ENCODE measurements at places on chromosomes 5 and 9.

- H3K4me1 ChIP-seq, result peaks cover 10% of the 10 kb centered on the region
- H3K27ac ChIP-seq, result no peak overlapping the region
- H3K36me3 ChIP-seq, result peaks cover 23% of the 10 kb centered on the region
- DNase-seq, result no peak
- H3K4me3 ChIP-seq, result no peak overlapping the region
- H3K27me3 ChIP-seq, result no peaks in the 10 kb centered on the region
Observed at GRCh38 chr5:143217065-143217803, 186.3 kb downstream of the NR3C1 start.

- H3K4me1 ChIP-seq, result no peaks in the 10 kb centered on the region
- no peaks in the 10 kb centered on the region for H3K36me3 ChIP-seq
- H3K27ac ChIP-seq, result no peak overlapping the region
- H3K27me3 ChIP-seq, result no peaks in the 10 kb centered on the region
Observed at GRCh38 chr5:104815212-104815611, 1252.6 kb upstream of the NUDT12 start.

DNA sequence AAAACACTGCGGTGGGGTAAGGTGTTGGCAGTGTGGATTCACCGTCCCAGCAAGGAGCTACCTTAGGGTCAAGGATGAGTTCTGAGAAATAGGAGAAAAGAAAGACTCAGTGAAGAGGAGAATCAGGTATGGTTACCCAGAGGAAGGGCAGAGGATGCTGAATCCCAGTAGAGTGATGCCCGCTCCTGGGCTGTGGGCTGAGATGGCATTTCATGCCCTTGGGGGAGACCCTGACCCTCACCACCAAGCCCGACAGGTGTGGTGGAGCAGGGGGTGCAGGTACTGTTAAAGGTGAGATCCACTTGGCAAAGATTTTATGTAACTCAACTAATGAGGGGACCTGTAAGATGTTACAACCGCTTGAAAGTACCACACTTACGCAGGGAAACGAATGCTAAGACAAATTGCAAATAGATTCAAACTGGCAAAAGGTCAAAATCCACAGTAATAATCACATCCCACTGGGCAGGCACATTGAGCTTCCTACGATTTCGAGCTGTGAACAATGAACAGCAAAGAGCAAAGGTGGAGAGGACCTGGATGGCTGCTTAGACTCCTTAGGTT, 2.1 kb downstream of the RNU6ATAC start:
- no peak overlapping the region for H3K4me3 ChIP-seq
- DNase-seq, result no peak
- H3K27me3 ChIP-seq, result no peaks in the 10 kb centered on the region

- H3K27ac ChIP-seq, result no peak overlapping the region
- H3K36me3 ChIP-seq, result no peaks in the 10 kb centered on the region
- no peaks in the 10 kb centered on the region for H3K27me3 ChIP-seq
Observed at GRCh38 chr9:115036691-115037090, 81.3 kb downstream of the TNC start.

DNA sequence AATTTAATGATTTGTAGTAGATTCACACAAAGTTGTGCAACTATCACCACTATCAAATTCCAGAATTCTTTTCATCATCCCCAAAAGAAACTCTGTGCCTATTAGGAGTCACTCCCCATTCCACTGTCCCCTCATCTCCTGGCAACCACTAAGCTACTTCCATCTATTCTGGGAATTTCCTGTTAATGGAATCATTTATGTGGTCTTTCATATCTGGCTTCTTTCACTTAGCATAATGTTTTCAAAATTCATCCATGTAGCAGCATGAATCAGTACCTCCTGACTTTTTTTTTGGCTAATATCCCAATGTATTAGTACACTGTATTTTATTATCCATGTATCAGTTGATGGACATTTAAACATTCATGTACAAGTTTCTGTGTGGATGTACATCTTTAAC, 157.6 kb downstream of the TTC39B start:
- H3K4me3 ChIP-seq, result no peak overlapping the region
- H3K27me3 ChIP-seq, result no peaks in the 10 kb centered on the region
- H3K27ac ChIP-seq, result no peak overlapping the region
- DNase-seq, result no peak
- H3K36me3 ChIP-seq, result no peaks in the 10 kb centered on the region
- no peaks in the 10 kb centered on the region for H3K4me1 ChIP-seq

DNA sequence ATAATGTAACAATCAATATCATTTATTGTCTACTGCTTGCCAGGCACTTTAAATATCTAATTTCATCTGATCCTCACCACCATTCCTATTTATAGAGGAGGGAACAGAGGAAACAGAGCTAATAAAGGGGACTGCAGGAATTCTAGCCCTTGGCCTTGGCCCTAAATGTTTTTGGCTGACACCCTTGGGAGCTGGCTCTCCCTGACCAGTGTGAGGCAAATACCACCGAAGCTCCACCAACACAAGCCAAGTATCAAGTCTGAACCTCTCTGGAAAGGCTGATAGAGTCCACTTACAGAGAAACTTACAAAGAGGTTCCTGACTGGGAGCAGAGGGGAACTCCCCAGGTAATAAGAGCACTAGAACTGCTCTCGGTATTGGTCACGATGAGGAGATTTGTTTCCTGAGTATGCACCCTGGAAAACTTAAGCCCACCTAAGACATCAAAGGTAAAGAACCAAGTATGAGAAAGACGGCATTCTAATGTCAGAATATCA, 243.1 kb upstream of the PANK3 start:
- no peak for DNase-seq
- H3K27ac ChIP-seq, result no peak overlapping the region
- H3K4me1 ChIP-seq, result no peaks in the 10 kb centered on the region
- H3K27me3 ChIP-seq, result no peaks in the 10 kb centered on the region
- no peaks in the 10 kb centered on the region for H3K36me3 ChIP-seq
- no peak overlapping the region for H3K4me3 ChIP-seq

GRCh38 chr9:134220311-134220710, 55.9 kb upstream of the RNU6ATAC start:
- no peaks in the 10 kb centered on the region for H3K27me3 ChIP-seq
- H3K4me1 ChIP-seq, result no peaks in the 10 kb centered on the region
- no peaks in the 10 kb centered on the region for H3K36me3 ChIP-seq
- H3K4me3 ChIP-seq, result no peak overlapping the region
- DNase-seq, result no peak
- no peak overlapping the region for H3K27ac ChIP-seq

GRCh38 chr9:811106-811531, 30.4 kb upstream of the DMRT1 start:
- no peaks in the 10 kb centered on the region for H3K27me3 ChIP-seq
- no peak for DNase-seq
- H3K27ac ChIP-seq, result no peak overlapping the region
- H3K36me3 ChIP-seq, result no peaks in the 10 kb centered on the region
- H3K4me3 ChIP-seq, result no peak overlapping the region

GRCh38 chr9:112755016-112755427, 4.5 kb downstream of the SNX30 start:
- no peaks in the 10 kb centered on the region for H3K36me3 ChIP-seq
- no peak for DNase-seq
- H3K4me3 ChIP-seq, result no peak overlapping the region
- H3K4me1 ChIP-seq, result peaks cover 61% of the 10 kb centered on the region
- no peaks in the 10 kb centered on the region for H3K27me3 ChIP-seq

DNA sequence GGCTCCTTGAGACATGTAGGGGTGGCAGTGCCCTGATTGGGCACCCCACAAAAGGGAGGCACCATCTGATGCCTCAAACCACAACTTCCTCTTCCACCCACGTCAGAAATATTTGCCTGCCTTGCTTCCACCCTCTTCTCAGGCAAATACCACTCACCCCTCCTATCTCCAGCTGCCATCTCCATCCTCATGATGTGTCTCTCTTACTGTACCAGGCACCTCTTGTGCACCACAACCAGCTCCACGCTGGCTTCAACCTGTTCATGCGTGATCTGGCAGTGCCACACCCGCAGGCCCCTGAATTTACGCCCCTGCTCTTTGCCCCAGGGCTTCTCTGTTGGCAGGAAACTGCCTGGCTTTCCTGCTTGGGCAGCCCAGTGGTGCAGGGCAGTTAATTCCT, 87.8 kb upstream of the HSPA9 start:
- H3K4me3 ChIP-seq, result no peak overlapping the region
- H3K4me1 ChIP-seq, result peaks cover 20% of the 10 kb centered on the region
- no peak overlapping the region for H3K27ac ChIP-seq
- peaks cover 69% of the 10 kb centered on the region for H3K27me3 ChIP-seq

Measured in natural killer cell (primary cell).